ENCODE measurements at places on chromosomes 7 and 10.

- no peak for DNase-seq
Measured at GRCh38 chr10:19826712-19827111, 10.5 kb downstream of the PLXDC2 start.

DNA sequence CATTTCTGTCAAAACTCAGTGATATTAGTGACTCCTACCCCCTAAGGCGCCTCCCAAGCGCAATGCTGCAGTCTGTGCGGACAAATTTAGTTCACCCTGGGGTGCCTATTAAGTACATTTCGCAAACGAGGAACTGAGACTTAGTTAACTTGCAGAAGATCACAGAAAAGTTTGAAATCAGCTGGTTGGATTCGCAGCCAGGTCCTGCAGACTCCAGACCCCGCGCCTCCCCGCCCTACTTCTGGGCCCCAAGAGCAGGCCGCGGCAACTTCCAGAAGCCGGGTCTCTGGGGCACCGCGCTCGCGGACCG lies 588 bp downstream of the CYREN start:
- no peak for DNase-seq

DNA sequence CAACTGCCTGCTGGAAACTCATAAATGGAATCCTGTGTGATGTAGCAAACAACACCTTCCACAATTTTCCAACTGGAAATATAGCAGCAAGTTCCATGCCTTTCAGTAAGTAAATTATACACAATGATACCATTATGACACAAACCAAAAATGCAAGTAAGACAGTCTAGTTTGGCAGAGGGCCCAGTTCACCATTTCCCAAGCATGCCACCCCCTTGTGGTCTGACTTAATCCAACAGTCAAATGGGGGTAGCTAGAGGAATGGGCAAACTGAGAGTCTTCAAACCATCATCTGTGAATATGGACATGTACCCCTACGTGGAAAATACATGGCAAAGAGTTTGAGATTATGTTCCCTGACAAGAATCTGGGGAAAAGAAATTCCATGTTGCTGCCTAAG lies 137.6 kb upstream of the VWC2 start:
- DNase-seq, result no peak

- no peak for DNase-seq
Measured at GRCh38 chr7:6448943-6449543, 1.3 kb upstream of the DAGLB start.

- no peak for DNase-seq
Measured at GRCh38 chr10:17918187-17918903, 33.4 kb upstream of the SLC39A12 start.

DNA sequence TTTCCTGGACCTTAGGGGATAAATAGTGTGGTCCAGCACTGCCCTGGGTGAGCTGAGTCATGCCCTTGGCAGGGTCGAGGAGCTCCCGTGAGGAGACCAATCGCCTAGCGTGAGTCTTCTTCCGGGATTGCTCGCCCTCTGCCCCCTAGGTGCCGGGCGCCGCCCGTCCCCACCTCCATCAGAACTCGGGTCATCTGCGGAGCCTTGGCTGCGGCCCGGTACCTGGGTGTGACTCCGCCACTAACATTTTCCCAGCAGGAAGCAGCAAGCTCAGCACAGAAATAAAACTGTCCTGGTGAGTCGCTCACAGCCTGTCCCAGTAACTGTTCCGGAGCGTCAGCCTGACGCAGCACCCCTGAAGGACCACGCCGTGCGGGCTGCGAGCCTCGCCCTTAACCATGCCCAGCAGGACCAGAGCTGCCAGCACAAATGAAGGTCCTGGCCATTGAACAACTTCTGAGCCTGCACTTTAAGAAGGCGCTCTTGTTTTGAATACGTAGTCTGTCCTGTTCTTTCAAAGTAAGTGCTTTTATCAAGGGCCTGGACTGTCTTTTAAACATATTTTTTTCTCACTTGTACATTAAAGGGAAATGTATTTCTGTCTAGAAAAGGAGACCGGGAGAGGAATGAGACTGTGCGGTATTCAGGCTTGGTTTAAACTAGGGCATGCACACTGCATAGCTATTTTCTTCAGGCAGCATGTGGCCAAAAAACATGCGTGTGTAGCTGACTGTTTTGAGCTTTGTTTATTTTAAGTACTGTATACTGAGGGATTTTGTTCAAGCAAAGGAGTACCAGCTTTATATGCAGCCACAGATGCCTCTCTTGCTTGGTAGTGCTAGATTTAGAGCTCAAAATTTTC lies 136.7 kb downstream of the HECW1 start:
- DNase-seq, result no peak

All from H1 (cell line).